NCI-H460 (cell line): ENCODE measurements at places on chromosomes 11 and 22. TPM values are rescaled to one million over a fixed set of nuclear protein-coding genes. Genes with fewer than 3 reads are reported as not detected.

DNA sequence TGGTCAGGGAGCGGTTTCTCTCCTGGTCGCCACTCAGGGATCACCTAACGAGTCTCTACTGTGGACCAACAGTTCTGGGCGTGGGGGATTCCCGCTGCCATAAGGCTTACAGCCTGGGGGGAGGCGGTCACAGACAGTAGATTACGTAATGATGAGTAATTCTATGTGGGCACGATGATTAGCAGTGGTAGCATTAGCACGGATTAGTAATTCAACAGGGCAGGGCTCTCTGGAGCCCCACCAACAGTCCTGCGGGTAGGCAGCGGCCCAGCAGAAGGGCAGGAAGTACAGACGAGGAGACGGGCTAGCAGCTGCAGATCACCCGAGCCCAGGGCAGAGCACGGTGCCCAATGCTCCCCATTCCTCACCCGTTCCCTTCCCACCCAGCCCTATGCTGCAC lies 3.6 kb downstream of the SHISAL1 start:
- DNase-seq: peak; percentile 6

AGBL2 gene
- total RNA-seq: 0.49 and 2.2 TPM in 2 replicates

GRCh38 chr22:33513388-33514338 lies 406.6 kb downstream of the LARGE1 start:
- DNase-seq: no peak

GRCh38 chr22:49799431-49800075 lies 28.1 kb downstream of the BRD1 start:
- no peak for DNase-seq

DNA sequence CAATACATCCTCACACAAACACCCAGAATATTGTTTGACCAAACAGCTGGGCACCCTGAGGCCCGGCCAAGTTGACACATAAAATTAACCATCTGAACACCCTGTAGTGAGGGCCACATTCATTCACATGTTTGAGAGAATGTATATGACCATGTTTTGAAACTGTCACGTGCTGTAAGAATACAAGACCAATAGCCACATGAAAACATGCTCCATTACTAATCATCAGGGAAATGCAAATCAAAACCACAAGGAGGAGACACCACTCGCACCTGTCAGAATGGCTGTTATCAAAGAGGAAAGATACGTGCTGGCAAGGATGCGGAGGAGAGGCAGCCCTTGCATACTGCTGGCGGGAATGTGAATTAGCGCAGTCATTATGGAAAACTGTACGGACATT lies 38.3 kb upstream of the IGSF9B start:
- no peak for DNase-seq
